ENCODE measurements at places on chromosomes 6 and 20.

DNA sequence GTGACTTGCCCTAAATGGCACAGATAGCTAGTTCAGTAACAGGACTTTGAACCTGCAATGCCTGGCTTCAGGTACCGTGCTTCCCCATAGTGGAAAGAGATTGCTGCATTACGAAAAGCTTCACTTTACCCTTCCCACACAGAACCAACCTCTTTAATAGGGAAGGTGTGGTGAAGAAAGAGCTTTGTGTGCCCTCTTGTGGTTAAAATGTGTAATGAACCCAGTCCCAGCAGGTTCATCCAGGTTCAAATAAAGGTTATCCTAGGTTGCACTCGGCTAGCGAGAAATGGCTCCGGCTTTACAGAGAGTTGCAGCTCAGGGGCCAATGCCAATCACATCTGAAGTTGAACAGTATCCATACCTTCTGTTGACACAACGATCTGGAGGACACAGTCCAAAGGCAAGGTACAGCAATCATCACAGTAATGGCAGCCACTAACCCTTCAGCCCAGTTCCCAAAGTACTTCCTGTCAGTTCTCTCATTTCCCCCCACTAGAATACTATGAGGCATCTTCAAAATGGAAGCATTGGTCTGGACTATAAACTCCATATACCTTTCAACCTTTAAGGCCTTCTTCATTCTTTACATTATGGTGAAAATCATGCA is 3.0 kb downstream of the DEFB115 start:
- DNase-seq: no peak

DNA sequence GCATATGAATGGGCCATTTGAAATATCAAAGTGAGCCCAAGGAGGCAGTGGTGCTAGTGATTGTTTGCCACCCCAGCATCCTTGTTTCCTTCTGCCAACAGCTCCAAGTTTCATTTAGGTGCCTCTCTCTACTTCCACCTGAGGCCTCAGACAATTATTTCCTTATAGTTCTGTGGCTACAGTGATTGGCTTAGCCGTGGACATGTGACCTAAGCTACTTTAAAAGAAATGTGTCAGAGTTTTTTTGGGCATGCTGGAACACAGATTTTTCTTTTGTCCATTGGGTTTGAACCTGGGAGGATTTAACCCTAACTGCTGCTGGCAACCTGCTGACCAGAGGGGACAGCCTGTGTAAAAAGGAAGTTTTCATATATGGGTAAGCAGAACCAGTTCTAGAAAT is 319.4 kb downstream of the CD109 start:
- DNase-seq: no peak

- no peak for DNase-seq
These were observed 73.5 kb upstream of the NFATC2 start for GRCh38 chr20:51616060-51616459.

DNA sequence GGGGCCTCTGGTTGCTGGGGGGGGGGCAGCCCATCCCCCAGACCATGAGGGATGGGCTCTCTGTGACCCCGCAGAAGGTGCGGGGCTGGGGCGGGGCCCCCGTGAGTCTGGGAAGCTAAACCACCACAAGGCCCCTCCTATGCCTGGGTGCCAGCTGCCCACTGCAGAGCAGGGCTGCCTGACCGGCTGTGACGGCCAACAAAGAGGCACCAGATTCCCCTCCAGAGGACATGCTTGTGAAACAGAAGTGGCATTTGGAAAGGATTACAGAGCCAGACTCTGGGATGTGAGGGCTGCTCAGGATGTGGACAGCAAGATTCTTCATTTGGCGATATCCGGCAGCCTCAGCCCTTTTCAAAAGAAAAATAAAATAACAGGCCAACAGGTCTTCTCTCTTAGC is 16.5 kb upstream of the NTSR1 start:
- DNase-seq: no peak

DNA sequence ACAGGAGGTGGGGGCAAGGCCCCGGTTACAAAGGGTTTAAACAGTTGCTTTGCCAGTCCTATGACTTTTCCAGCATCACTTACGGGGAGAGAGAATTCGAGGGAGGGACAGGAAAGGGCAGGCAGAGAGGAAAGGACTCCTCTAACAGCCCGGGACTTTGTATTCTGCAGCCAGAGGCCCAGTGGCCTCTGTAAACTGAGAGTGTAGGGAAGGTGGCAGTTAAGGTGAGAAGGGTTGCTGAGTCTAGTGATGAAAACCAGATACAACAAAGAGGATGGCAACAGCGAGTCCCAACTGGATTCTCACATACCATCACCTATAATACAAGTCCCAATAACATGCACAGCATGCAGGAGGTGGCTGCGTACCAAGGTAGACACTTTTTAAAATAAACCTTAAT is 13.5 kb downstream of the PLAGL2 start:
- DNase-seq: no peak

DNA sequence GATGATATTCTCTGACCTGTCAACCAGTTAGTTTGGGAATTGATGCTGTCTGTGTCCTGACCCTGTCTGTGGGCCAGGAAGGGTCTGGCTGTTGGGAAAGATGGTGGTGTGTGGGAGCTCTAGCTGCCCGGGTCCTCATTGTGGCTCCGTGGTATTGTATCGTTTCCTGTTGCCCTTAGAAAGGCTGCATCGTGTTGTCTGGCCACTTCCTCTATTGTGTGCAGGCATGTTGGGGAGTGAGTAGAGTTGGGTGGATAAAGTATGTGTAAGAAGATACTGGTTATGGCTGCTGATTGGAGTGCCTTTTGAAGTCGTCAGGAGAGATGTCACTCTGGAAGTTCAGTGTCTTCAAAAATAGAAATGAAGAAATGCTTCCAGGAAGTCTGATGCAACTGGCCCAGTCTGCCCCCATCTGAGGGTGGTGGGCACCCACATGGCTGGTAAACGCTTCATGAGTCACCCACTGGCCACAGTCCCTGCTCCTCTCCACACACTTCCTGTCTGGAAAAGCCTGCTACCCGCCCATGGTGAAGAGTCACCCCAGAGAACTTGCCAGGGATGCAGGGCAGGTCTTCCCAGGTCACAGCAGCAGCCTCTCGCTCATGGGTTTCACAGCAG is 27.9 kb downstream of the PPARD start:
- peak; percentile 71 for DNase-seq

DNA sequence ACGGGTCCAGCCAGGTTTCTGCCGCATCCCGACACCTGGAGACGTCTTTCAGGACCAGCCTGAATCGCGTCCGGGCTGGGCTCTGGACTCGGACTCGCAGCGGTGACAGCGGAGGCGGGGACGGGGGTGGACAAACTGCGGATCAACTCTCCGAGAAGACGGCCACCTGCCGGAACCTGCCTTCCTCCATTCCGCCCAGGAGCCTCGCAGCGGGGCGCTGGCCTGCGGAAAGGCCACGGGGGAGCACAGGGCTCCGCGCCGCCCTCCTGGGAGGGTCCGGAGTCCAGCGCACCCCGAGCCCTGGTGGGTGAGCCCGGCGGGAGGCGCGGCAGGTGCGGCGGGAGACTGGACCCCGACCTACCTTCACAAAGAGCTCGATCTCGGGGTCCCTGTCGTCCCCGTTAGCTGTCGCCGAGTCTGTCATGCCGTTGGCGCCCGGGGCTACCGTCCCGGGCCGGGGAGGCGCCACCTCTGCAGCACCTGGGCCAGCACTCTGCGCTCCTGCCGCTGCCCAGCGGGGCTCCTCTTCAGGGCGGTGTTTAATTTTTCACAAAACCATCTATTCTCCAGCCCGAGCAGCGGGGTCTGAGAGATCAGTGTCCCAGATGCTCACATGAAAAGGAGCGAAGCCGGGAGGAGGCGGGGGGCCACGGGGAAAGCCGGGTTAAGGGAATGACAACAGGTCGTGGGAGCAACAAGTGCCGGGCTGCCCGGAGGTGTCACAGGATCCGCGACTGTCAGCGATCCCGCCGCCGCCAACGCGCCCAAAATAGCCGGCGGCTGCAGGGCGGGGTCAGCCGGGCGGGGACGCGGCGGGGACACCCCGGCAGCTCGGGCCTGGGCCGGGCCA is at the start of gene CLIC5:
TSS of gene CLIC5 (minus strand) at position 742 of the 850 bp plus-strand sequence. CDS start at position 424, 318 bp downstream.
- DNase-seq: peak; percentile 62

DNA sequence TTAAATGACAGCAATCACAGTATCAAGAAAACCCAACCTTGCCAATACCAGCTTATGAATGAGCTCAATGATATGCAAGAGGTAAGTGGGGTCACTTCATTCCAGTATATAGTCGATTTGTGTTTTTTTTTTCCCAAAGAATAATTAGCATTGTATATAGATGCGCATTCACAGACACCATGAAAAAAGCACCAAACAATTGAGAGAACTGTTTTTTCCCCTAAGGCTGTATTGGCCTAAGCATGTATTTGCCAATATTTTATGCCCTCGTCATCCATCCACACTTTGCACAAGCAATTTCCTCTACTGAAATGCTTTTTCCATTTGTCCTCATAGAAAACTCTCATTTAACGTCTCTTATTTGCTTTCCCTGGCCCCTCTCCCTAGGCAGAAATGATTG is 213.7 kb downstream of the SAMD5 start:
- DNase-seq: no peak

GRCh38 chr6:23329086-23329485 is 759.7 kb downstream of the HDGFL1 start:
- no peak for DNase-seq

- no peak for DNase-seq
These were observed 2.1 kb upstream of the RPS12 start for GRCh38 chr6:132812255-132812732.

GRCh38 chr6:15513801-15514711 is 148.8 kb downstream of the DTNBP1 start:
- no peak for DNase-seq
